Gastroesophageal sphincter (tissue), 4 donors: ENCODE measurements at places on chromosomes 4 and X. TPM values are rescaled to one million over a fixed set of nuclear protein-coding genes. Genes with fewer than 3 reads are reported as not detected.

GRCh38 chr4:132123870-132124623, 1025.0 kb upstream of the PCDH10 start:
- ATAC-seq, result no peak

ASB5 gene
- 29.2 TPM for total RNA-seq

- ATAC-seq, result no peak
Measured at GRCh38 chrX:30010471-30010870, 204.9 kb upstream of the MAGEB2 start.

GRCh38 chr4:71841336-71841735, 57.5 kb upstream of the GC start:
- no peak for ATAC-seq

DNA sequence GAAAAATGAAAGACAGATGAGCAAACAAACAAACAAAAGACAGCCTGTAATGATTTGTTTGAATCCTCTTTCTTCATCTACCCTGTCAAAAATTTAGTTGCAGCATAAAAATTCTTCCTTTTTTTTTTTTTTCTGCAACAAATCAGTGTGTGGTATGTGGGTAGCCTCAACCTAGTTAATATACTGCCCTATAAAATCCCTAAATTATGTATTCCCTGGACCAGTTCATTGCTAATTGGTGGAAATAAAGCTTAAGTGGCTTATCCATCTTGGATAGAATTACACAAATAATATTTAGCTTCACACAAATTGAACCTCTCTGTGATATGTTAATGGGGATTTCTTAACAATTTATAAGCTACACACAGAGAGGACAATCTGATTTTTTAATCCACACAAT, 208.4 kb downstream of the NDST4 start:
- ATAC-seq, result no peak

SOX3 gene
- total RNA-seq, result not detected

- no peak for ATAC-seq
Measured at GRCh38 chrX:51837451-51837850, 56.0 kb upstream of the MAGED1 start.

GRCh38 chr4:40305328-40306170, 29.6 kb upstream of the CHRNA9 start:
- ATAC-seq, result no peak

NEIL3 gene
- total RNA-seq, result 0.57 TPM
